Motor neuron (in vitro differentiated cells): ENCODE measurements at places on chromosomes 5 and 9. TPM values are rescaled to one million over a fixed set of nuclear protein-coding genes. Genes with fewer than 3 reads are reported as not detected.
A peak's percentile ranks its signal among the peaks of the same experiment; 100 is the strongest.

- peak; percentile 82 for ATAC-seq
Measured at GRCh38 chr9:89358985-89359384, 40.7 kb downstream of the SECISBP2 start.

DNA sequence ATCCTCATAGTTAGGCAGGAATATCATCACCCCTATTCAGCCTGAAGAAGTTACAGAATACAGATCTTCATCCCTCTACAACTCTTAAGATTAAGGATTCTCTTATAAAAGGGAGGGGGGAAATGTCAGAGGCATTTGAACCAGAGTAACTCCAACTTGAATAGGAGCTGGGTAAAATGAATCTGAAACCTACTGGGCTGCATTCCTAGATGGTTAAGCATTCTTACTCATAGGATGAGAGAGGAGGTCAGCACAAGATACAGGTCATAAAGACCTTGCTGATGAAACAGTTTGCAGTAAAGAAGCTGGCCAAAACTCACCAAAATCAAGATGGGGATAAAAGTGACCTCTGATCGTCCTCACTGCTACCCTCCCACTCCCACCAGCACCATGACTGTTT, 14.4 kb downstream of the FREM1 start:
- no peak for ATAC-seq

DNA sequence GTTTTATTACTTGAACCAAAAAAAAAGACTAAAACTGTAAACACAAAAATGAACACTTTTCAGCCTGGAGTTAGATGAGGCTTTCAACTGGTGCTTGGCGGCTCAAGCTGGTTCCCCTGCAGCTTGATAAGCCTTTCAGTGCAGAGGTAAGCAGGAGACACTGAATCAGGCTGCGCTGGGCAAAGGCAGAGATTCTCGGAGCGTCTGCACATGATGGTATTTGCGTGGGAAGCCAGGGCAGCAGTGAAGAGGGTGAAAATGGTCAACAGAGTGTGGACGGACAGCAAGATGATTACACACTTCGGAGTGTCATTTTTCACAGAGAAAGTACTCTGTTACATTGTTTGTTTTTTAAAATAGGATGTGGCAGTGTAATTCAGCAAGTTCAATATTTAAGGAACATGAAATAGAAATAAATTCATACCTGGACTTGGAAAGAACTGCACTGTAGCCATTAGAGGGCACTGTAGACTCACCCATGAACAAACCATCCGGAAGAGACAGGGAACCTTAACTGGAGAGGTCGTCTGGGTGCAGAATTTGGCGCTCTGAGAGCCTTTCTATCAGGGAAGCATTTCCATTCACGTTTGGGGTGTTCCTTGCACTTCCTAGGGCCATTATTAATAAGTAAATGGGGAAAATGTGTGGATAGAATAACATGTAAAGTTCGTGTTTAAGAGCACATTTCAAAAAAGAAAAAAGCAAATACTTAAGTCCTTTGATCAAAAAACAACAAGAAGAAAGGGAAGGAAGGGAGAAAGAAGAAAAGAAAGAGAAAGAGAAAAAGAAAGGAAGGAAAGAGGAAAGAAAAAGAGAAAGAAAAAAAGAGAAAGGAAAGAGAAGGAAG, 69.8 kb downstream of the ICE1 start:
- ATAC-seq: no peak

GRCh38 chr9:35027860-35028259, 38.3 kb downstream of the DNAJB5 start:
- no peak for ATAC-seq

DNA sequence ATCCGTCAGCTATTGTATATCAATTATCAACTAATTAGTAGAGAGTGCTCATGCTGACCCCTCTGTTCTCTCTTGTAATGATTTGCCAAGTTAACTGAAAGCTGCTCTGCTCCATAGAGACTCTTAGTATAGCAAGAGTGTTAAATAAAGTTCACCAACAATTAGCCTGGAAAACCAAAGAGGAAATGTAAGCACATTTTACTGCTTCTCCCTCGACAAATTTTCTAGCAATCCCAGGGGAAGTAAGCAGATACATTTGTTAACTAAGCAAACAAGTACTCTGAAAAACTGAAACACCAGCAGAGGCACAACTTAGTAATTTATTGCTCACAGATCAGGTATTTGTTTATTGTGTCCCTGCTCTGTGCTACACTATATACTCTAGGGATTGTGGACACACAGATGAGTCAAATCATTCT, 162.2 kb downstream of the GLIS3 start:
- peak; percentile 57 for ATAC-seq

DNA sequence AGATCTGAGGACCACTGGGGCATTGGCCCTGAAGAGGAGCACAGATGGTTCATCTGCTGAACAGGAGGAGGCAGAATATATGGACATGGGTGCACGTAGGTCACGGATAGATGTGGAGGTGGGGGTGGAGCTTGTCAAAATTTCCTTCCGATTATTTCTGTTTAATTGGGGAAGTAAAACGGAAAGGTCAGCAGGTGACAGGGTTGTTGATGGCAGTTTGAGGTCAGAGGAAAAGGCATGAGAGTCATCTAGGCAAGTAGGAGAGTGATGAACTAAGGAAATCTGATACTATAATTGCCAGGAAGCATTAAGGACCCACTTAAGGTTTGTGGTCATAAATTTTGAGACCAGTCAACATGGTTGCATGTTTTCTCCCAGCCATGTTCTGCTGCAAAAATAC, 8.4 kb upstream of the FAM81B start:
- ATAC-seq: no peak

DNA sequence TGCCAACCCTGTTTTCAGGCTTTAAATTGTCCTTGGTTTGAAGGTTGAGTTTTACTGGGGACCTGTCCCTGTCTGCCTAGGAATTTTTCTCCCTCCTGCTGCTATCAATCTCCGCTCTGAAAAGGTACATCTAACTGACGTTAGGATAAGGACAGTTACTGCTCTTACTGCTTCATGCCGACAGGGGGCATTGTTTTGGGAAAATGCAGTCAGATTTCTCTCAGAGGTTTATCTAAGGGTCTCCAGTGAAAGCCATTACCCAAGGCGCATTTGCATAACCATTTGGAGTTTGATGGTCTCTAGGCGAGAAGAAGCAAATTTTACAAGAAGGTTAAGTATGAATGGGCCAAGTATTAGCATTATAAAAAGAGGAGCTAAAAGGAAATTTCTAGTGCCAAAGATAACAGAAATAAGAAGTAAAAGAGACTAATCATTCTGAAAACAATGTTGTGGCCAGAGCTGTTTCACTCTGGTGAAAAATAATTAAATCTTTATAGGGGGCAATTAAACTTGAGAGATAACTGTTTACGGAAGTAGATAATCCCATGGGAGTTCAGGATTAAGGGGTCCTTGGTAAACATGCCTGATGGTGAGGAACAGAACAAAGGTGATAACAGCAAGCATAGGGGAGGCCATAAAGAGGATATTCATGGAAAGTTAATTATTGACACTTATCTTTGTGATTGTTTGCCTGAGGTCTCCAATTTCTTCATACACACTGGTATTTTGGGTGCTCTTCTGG, 605.0 kb downstream of the MTRR start:
- ATAC-seq: no peak

GRCh38 chr5:135724617-135725016, 109.8 kb upstream of the SLC25A48 start:
- ATAC-seq: no peak

DNA sequence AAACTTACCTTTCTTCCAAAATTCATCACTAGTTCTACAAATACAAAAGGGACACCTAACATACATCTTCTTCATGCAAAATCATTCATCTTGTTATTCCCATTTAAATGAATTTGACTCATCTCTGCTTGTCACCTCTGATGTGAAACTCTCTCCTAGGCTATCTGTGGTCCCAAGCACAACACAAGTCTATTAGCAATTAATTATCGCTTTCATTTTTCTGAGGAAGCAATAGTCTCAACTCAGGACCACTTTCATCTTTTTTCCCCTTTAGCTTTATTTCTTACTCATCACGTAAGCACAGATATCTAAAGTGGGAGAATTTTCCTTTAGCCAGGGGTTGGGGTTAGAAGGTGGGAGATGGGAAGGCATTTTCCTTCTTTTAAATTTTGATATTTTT, 131.9 kb downstream of the ST8SIA4 start:
- no peak for ATAC-seq

The IGFBPL1 gene
- 51.9 and 58.2 TPM in 2 replicates for total RNA-seq
